ENCODE measurements at places on chromosomes 5 and 9. TPM values are rescaled to one million over a fixed set of nuclear protein-coding genes. Genes with fewer than 3 reads are reported as not detected.

Gene TRPM3
- not detected for total RNA-seq

Gene LHX3
- not detected for total RNA-seq

Gene HTR1A
- total RNA-seq, result not detected

Gene PRRC2B
- 85.0 TPM for total RNA-seq

Gene ROPN1L
- 0.18 TPM for total RNA-seq

Gene COL5A1
- 4.8 TPM for total RNA-seq

Gene SETX
- 29.3 TPM for total RNA-seq

Gene CCDC69
- total RNA-seq, result 4.3 TPM

Gene FXN
- 21.2 TPM for total RNA-seq

Gene SPAG8
- total RNA-seq, result 0.58 TPM

Gene ZFP37
- total RNA-seq, result 1.0 TPM

Gene DBH
- total RNA-seq, result not detected

Gene LCN2
- 2.6 TPM for total RNA-seq

Gene PCDHGA8
- 0.07 TPM for total RNA-seq

Gene CKMT2
- not detected for total RNA-seq

Gene OGN
- not detected for total RNA-seq

Gene CRB2
- not detected for total RNA-seq

Gene ZDHHC11B
- total RNA-seq, result not detected

Gene HAVCR2
- total RNA-seq, result not detected

Gene MAMDC4
- 3.5 TPM for total RNA-seq

Gene PCDHA9
- not detected for total RNA-seq

Gene PCDHA4
- total RNA-seq, result not detected

Gene FBP2
- not detected for total RNA-seq

Gene TMEM232
- total RNA-seq, result 0.32 TPM

Gene SEMA6A
- total RNA-seq, result 0.34 TPM

Gene CHSY3
- 0.78 TPM for total RNA-seq

Gene TMEM252
- not detected for total RNA-seq

Gene PLAC8L1
- total RNA-seq, result not detected

Gene TAS2R1
- not detected for total RNA-seq

Gene KCNT1
- not detected for total RNA-seq

Gene GLIPR2
- 2.4 TPM for total RNA-seq

Gene PTPRD
- total RNA-seq, result 0.11 TPM

Gene NME5
- total RNA-seq, result not detected

Gene OBP2B
- not detected for total RNA-seq

Gene CCL27
- total RNA-seq, result 0.95 TPM
